ENCODE measurements at places on chromosomes 16 and 17.

- no peak for DNase-seq
Observed at GRCh38 chr17:82782657-82783207, 30.9 kb downstream of the TBCD start.

- DNase-seq = peak; percentile 51
Observed at GRCh38 chr17:5078106-5079028, at the start of gene ZFP3. Gene ZFP3 (plus strand): TSS chr17:5078467. CDS start chr17:5091505, 13,038 bp downstream.

DNA sequence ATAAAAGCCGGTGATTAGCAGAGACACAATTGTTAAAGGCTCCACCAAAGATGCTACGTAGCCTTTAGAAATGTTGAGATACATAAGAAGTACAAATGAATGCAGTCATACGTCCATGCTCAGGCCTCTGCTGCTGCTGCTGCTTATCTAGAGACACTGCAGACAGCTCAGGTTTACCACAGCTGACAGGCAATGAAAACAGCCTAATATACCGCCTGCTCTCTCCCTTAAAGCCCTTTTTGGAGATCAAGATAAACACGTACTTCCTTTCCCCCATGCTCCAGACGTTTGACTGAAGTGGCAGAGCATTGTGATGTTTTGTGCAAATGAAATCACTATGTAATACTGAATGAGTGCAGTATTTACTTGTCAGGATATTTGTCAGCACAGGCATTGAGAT is 185.3 kb downstream of the AATF start:
- DNase-seq = no peak

- no peak for DNase-seq
Observed at GRCh38 chr16:47045023-47045422, 71.5 kb upstream of the DNAJA2 start.

DNA sequence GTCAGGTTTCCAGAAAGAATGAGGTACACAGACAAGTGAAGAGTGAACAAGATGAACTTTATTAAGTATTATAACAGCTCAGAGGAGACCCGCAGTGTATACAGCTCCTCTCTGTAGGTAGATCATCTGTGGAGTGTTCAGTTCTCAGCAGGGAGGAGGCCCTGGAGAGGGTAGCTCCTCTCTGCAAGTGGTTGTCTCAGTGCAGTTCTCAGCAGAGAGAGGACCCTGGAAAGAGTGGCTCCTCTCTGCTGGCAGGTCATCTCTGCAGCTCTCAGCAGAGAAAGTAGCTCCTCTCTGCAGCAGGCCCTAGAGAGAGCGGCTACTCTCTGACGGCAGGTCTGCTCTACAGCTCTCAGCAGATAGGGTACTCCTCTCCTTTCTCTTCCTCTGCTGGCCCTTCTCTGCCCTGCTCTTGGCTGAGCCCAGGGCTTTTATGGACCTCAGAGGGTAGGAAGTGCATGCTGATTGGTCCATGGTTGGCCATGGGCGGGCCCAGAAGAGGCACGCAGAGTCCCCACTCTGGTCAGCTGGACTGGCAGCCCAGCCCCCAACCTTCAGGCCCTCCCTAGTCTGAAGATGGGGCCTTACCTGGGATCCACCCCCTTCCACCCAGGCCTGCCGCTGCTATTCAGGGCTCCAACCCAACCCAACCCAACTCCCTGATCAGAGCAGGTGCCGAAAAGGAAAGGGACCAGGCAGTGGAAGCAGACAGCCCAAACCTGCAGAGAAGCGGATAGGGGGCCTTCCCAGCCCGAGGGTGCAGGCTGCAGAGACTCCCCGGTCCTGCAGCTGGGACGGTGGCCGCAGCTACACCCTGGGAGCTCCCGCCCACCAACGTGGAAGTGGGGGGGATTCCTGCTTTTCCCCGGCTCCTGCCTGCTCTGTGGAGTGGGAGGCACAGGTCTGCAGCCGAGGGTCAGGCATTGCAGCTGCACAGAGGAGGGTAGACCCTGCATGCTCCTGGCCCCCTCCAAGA is 18.5 kb upstream of the DNAJA2 start:
- DNase-seq = no peak

DNA sequence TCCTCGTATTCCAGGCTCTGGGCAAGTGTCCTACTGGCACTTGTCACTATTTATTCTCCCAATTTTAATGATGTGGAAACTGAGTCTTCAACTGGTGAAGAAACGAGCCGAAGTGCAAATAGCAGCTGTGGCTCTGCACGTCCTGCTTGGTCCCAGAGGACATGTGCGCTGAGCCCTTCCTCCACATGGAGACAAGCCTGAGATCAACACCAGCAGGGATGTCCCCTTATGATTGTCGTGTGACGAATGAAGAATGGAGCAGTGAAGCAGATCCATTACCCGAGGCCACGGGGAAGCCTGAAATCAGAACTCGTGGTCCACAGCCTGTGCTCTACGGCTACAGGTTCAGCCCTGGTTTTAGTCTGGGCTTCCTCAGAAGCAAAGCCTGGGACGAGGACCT is 61.0 kb downstream of the FOXL1 start:
- no peak for DNase-seq

DNA sequence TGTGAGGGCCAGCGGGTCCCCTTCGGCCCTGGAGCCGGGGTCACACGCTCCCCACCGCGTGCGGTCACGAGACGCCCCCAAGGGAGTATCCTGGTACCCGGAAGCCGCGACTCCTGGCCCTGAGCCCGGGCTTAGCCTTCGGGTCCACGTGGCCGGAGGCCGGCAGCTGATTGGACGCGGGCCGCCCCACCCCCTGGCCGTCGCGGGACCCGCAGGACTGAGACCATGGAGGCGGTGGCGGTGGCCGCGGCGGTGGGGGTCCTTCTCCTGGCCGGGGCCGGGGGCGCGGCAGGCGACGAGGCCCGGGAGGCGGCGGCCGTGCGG is at the start of gene NAGLU:
Gene NAGLU, plus strand, starts transcription at position 194 of the 324 bp plus-strand sequence. Its CDS starts 32 bp downstream, at position 226.
- peak; percentile 39 for DNase-seq

DNA sequence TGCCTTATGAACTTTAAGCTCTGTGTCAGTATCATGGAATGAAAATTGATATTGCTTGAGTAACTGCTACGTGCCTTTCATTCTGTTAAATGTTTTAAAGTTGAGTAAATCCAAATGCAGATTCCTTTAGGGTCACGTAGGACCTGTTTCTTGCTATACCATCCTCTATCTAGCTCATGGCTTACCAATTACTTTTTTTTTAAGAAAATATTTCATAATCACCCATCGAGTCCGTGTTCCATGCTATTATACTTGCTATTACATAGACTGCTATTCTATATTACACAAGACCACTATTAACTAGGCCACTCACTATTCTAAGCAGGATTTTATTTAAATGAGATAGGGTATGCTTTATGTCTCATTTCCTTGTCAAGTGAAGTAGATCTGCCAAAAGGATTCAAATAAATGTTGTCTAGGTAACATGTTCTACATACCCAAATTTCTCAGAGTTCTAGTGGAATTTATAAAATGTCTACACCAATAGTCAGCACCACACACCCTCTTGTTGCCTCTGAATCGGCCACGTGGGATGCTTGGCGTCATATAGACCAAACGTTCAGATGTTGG is 11.9 kb downstream of the ANKFN1 start:
- DNase-seq = no peak

DNA sequence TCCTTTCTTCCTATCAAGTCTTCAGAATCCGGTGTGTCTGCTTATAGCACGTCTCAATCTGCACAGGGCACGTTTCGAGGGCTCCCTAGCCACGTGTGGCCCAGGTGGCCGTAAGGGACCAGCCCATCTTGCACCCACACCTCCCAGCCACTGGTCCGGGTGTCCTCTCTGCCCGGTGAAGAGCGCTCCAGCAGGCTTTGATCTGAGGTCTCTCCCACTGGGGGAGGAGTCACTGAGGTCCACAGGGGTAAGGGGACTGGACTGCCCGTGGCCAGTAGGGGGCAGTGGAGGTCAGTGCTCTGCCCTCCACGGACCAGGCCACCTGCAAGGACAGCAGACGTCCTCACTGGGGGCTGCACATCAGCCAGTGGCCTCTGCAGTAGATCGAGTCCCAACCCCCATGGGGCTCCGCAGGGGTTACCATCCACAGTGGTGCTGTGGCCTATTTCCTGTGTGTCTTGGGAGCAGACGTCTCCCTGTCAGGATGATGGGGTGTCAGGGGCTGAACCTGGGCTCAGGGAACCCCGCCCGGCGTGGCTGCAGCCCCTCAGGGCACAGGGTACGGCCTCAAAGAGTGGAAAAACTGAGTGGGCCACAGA is 204.1 kb upstream of the CIBAR2 start:
- DNase-seq = no peak
